ENCODE measurements at places on chromosomes 12 and 14.

GRCh38 chr12:14431975-14432374 is 66.5 kb downstream of the ATF7IP start:
- DNase-seq = no peak

DNA sequence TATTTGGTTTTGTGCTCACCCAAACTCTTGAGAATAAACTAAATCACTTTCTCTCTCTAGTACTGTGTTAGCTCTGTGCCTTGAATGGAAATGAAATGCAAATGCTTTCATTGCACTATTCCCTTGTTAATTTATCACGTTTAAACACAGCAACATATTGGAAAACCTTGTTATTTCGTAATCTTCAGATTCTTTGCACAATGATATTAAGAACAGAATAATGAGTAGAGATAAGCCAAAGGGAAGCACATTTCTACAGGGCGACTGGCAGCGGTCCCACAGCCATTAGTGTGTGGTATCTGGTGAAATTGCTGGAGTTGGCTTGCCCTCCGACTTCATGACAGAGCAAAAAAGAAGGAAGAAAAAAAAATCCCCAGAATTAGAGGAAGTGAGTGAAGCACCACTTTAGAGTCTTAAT is 166.1 kb upstream of the E2F7 start:
- no peak for DNase-seq

DNA sequence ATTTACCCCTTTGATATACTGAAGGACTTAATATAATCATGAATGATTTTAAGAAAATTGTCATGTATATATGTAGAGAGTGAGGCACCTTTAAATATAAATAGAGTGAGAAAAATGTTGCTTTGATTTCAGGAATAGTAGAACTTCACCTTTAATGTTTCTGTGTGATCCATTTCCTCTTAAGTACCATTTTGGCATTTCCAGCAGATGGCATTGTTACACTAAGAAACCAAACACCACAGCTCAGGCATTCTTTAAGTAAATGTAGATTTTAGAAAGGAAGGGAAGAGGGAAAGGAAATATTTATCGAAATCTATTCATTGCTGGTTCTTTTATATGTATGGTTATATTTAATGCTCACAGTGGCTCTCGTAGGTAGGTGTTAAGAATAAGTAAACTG is 556.7 kb upstream of the FBXO33 start:
- peak; percentile 7 for DNase-seq

GRCh38 chr14:73748858-73749357 is 34.7 kb upstream of the PNMA1 start:
- DNase-seq = no peak

DNA sequence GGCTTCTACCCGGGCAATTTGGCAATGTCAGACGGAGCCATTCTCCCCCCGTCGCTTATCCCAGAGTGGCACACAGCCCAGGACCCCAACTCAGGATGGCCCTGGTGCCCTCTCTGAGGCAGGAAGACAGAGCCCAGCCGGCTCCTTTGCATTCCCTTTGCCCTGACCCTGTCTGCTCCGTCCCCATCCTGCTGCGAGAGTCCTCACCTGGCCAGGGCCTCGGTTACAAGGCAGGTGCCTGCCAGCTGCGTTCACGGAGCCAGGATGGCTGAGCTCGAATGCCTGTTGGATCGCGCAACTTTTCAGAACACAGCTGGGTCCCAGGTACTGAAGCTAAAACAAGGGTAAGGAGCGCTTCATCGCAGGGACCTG is 18.6 kb downstream of the LRTM2 start:
- no peak for DNase-seq

DNA sequence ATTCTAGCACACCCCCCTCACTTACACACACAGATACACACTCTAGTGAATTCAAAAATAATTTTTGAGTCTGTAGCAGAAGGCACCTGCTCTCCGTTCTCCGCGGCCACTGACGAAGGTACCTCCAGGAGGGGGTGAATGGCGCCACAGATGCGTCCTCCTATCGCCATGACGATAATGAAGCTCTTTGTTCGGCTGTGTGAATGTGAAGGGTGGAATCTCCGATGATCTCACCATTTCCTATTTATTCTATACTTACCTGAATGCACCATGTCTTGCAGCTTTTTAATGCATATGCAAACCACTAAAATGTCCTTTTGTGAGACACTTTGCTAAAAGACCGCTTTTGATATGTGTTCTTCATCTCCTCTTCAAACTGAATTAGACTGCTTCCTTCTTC is 162.7 kb downstream of the EGLN3 start:
- DNase-seq = no peak

- DNase-seq = no peak
These were observed 1.5 kb downstream of the RAP1B start for GRCh38 chr12:68612202-68612601.

DNA sequence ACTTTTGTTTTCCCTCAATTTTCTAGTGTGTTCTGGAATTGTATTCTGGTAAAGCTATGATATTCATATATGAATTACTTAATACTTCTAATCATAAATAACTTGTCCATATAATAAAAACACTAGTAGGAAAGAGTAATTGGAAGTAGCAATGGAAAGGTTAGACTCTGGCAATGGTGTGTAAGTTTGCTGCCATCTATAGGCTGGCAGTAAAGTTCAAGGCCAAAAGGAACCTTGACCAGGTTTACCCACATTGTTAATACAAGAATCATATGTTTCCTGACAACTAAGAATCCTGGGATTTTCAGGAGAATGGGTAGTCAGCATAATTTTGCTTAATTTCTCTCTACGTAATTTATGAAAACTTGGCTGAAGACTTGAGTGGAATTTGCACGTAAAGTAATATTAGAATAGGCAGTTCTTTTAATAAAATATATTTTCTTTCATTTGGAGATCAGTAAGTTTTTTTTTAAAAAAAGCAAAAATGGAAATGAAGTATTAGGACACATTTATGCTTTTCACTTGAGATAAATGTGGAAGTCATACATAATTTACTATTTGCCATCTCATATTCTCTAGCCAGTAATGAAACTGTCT is 926.7 kb downstream of the GALC start:
- no peak for DNase-seq

DNA sequence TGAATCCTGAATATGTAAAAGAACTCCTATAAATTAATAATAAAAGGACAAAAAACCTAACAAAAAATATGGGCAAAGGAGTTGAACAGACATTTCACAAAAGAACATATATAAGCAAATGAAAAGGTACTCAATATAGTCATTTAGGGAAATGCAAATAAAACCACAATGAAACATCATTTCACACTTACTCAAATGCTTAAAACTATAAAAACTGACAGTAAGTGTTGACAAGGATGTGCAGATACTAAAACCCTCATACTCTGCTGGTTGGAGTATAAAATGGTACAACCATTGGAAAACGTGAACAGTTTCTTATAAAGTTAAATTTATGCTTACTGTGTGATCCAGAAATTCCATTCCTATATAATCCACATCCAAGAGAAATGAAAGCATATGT is 247.1 kb downstream of the GXYLT1 start:
- DNase-seq = no peak

- no peak for DNase-seq
These were observed 81.7 kb downstream of the RIN3 start for GRCh38 chr14:92595267-92595666.

DNA sequence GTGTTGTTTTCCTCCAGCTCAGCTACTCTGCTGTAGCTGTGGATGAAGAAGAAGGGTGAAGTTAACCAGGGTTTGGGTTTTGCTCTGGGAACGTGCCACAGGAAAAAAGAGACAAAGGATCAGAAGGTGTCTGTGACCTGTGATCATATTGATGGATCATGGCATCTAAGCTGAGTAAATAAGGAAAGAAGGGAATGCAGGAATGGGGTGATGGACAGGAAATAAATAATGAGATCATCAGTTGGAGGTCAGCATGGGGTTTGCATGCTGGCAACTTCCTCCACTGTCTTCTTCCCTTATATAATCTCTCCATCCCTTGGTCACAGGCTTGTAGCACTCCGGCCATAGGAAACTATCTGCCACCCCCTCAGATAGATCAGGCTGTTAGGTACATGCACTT is 430.3 kb upstream of the PDE3A start:
- DNase-seq = no peak

DNA sequence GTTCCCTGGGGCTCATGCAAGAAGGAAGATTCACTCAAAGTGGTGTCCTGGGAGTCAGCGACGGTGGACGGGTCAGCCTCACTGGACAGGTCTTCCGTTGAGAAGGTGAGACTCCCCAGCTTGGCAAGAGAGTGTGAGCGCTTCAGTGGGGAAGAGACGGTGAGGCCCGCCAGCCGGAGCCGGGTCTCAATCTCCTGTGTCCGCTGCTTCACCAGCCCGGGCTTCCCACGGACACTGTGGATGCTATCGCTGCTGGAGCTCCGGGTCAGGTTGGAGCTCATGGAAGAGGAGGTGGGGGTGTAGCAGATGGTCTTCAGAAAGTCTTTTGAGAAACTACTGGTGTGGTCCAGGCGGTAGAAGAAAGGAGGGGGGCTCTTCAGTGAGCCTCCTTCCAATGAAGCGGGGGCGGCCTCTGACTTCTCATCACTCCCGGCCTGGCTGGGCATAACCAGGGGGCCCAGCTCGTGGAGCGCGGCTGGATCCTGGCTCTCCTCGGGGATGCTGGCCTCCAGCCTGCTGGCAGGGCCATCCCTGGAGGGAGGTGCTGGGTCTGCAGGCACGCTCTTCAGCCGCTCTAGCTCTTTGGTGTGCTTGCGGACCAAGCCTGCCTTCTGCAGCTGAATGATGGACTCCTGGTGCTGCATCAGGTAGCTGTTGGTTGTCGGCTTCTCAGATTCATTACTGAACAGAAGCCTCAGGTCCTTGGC is 56.9 kb upstream of the CORO1C start:
- DNase-seq = no peak

GRCh38 chr14:93803408-93804318 is 15.4 kb upstream of the PRIMA1 start:
- no peak for DNase-seq

- no peak for DNase-seq
These were observed 52.2 kb upstream of the ANP32D start for GRCh38 chr12:48420039-48420775.

DNA sequence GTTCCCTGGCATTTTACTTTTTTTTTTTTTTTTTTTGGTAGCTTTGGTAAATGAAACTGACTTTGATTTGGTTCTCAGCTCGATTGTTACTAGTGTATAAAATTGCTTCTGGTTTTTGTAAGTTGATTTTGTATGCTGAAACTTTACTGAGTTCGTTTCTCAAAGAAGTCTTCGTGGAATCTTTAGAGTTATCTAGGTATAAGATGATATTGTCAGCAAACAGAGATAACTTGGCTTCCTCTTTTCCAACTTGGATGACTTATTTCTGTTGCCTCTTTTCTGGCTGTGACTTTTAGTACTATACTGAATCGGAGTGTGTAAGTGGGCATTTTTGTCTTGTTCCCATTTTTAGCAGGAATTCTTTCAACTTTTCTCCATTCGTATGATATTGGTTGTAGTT is 28.1 kb downstream of the USP15 start:
- no peak for DNase-seq

DNA sequence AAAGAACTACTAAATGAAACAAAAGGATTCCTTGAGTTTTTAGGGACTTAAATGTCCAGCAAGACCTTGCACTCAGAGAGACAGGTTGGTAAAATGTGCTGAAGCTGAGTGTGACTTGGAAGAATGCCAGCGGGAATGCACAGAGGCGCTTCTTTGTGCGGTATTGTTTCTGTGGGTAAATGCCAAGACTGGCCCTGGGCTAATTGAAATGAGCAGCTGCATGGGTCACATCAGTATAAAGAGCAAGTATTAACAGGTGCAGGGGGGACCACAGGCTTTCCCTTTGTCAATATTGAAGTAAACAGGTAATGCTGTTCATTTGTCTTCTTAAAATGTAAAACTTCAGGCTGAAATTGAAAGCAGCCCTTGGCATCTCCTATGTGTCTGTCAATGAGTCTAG is 74.3 kb downstream of the LMO3 start:
- peak; percentile 22 for DNase-seq

GRCh38 chr12:95214466-95214865 is 2.8 kb downstream of the FGD6 start:
- DNase-seq = no peak

GRCh38 chr12:95942101-95942523 is 302 bp downstream of the CCDC38 start:
- no peak for DNase-seq

GRCh38 chr12:52708010-52708409 is 4.7 kb upstream of the KRT77 start:
- DNase-seq = no peak

GRCh38 chr12:13372386-13372785 is 175.9 kb downstream of the EMP1 start:
- no peak for DNase-seq

GRCh38 chr12:123131879-123132402 is 18.9 kb downstream of the PITPNM2 start:
- no peak for DNase-seq

GRCh38 chr12:57239587-57240065 is 10.1 kb downstream of the SHMT2 start:
- no peak for DNase-seq

DNA sequence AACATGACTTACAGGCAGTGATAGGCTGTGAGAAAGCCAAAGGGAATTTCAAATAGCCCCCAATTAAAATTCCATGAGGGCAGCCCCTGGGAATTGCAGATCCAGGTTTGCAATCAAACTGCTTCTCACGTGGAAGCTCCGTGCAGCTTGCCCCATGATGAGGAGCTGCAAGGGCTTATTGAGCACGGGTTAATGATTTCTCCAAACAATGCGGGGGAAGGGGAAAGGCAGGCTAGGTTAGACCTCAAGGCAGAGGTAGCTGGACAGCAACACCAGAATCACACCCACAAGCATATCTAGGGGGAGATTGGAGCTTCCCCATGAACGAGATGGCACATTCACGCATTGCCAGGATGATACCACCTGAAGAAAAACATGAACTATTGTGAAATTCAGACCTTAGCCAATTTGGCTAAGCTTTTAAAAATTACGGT is 5.0 kb upstream of the DUSP6 start:
- DNase-seq = peak; percentile 17

GRCh38 chr12:42482041-42482747 is 107.4 kb downstream of the PRICKLE1 start:
- no peak for DNase-seq

- DNase-seq = no peak
These were observed 28.2 kb upstream of the BCAT1 start for GRCh38 chr12:24977060-24977459.

GRCh38 chr12:84079626-84080025 is 833.0 kb downstream of the SLC6A15 start:
- no peak for DNase-seq

GRCh38 chr12:109925185-109925840 is 25.2 kb downstream of the TCHP start:
- peak; percentile 63 for DNase-seq

GRCh38 chr14:23539248-23540140 is 12.1 kb downstream of the ZFHX2 start:
- DNase-seq = peak; percentile 72

GRCh38 chr14:24734917-24735500 is 101.0 kb upstream of the GZMB start:
- peak; percentile 51 for DNase-seq

- peak; percentile 82 for DNase-seq
These were observed 1.4 kb downstream of the PCK2 start for GRCh38 chr14:24095271-24096068.
